ENCODE measurements at places on chromosomes 5 and 9. TPM values are rescaled to one million over a fixed set of nuclear protein-coding genes. Genes with fewer than 3 reads are reported as not detected.
A peak's percentile ranks its signal among the peaks of the same experiment; 100 is the strongest.

GRCh38 chr5:72108202-72109061, 1.2 kb downstream of the MAP1B start:
- peaks cover 11% of the 10 kb centered on the region for H3K36me3 ChIP-seq
- peaks cover 46% of the 10 kb centered on the region for H3K4me1 ChIP-seq
- peak overlapping the region; percentile 91 for H3K27ac ChIP-seq
- H3K4me3 ChIP-seq, result peak overlapping the region; percentile 96

DNA sequence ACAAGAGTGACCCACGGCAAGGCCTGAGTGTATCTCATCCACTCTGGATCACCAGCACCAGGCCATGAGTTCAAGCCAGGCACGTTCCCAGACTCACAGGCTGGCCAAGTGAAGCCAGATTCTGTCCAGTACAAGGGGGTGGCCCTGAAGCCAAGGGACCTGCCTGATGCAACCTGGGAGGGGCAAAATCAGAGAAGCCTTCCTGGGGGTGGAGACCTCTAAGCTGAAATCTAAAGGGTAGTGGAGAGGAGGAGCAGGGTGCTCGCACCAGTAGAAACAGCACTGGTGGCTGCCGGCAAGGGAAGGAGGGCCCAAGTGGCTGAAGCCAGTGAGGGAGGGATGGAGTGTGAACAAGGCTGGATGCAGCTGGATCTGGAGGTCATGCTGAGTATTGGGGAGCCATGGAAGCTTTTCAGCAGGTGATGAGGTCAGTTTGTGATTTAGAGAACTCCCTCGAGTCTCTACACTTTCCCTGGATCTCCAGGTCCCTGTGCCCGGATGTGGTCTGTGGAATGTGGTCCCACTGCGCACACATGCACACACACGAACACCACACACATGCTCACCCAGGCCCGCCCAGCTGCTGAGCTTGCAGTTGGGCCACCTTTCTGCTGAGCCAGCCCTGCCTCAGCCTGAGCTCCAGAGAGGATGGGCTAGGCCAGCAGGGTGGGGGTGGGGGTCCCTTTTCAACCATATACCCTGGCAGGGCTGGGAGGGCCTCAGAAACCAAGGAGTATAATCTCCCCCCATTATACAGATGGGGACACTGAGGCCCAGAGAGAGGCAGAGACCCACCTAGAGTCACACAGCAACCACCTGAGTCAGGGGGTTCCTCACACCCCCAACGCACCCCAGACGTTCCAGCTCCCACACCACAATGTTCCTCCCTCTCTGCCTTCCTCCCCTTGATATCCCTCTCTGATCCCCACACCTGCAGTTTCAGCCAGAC, 1.6 kb downstream of the PIP5KL1 start:
- no peak overlapping the region for H3K27ac ChIP-seq
- no peaks in the 10 kb centered on the region for H3K27me3 ChIP-seq
- H3K4me3 ChIP-seq, result no peak overlapping the region

DNA sequence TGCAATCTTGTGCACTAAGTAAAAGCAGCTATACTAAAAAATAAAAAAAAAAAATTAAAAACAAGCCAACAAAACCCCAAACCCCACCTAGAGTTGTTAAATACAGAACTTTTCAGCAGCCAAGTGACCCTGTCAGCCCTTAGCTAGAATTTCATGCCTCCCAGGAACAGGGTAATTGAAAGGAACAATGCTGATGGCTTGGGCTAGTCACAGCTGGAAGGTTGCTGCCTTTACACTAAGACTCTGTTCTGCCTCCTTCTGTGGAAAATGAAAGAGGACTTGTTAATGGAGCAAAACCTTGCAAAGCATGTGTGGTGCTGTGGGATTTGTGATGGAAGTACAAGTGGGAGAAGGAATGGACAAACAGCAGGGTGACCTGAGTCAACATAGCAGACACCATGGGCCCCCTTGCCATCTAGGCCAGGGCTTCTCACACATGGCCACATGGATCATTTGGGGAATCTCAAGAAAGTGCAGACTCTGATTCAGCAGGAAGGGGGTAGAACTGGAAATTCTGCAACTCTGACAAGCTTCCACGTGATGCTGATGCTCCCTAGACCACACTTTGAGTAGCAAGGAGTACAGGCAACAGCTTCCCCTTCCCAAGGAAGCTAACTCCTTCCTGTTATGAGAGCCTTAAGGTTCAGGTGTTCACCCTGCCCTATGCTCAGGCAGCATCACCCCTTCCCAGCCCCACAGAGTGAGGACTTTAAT, 14.9 kb upstream of the TMEM252 start:
- no peak for DNase-seq
- H3K4me1 ChIP-seq, result no peaks in the 10 kb centered on the region

DNA sequence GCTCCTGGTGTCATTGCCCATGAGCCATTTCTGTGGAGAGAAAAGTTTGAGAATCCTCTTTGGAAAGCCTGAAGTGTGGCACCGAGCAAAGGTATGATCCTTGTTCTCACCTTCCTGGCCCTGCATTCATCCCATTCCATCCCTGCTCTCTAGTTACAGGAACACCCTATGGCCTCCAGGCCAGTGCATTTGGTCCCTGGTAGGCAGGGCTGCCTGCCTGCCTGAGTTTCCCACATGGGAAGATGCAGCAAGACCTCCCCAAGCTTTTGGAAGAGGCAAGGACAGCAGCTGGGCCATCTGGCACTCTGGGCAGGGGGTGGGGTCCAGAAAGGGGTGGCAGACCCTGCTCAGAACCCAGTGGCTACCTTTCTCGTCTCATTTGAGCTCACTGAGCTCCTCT, 24.5 kb downstream of the IGIP start:
- peaks cover 10% of the 10 kb centered on the region for H3K4me1 ChIP-seq
- H3K27me3 ChIP-seq, result peaks cover 22% of the 10 kb centered on the region
- H3K27ac ChIP-seq, result no peak overlapping the region

GRCh38 chr5:150318613-150319483, 16.1 kb upstream of the ARSI start:
- no peak overlapping the region for H3K4me3 ChIP-seq
- no peaks in the 10 kb centered on the region for H3K36me3 ChIP-seq
- DNase-seq, result no peak
- no peaks in the 10 kb centered on the region for H3K27me3 ChIP-seq
- H3K4me1 ChIP-seq, result peaks cover 48% of the 10 kb centered on the region

DNA sequence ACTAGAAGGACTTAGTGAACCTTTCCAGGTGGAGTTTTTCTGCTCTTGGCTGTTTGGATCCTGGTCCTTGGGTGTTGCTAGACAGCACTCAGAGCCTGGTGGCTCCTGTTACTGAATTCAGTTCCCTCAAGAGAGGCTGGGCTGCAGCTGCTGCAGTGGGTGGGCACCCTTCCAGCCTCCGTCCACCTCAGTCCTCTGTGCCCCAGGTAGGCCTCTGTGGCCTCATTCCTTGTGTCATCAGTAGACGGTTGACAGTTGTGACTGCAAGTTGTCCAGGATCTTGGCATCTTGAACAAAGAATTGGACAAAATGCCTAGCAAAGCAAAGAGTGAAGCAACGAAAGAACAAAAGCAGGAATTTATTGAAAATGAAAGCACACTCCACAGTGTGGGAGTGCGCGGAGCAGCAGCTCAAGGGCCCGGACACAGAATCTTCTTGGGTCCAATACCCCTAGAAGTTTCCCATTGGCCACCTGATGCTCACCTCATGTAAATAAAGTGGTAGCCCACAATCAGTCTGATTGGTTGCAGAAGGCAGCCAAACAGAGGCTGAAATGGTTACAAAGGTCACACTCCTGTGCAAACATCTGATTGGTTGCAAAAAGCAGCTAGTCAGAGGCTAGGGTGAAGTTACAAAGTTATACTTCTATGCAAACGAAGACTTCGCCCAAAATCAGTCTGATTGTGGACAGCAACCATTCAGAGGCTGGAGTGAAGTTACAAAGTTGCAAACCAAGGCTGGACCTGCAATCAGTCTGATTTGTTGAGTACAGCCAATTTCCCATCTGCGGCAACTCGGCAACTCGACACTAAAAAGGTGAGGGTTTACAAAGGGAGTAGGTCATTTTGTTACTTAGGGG, 40.1 kb downstream of the F2R start:
- no peaks in the 10 kb centered on the region for H3K36me3 ChIP-seq
- no peak for DNase-seq
- no peaks in the 10 kb centered on the region for H3K27me3 ChIP-seq
- peaks cover 1% of the 10 kb centered on the region for H3K4me1 ChIP-seq
- no peak overlapping the region for H3K4me3 ChIP-seq

GRCh38 chr5:65946198-65946745, 19.9 kb downstream of the ERBIN start:
- no peak overlapping the region for H3K4me3 ChIP-seq
- no peaks in the 10 kb centered on the region for H3K27me3 ChIP-seq
- no peak for DNase-seq
- peaks cover 8% of the 10 kb centered on the region for H3K36me3 ChIP-seq
- no peak overlapping the region for H3K27ac ChIP-seq
- peaks cover 17% of the 10 kb centered on the region for H3K4me1 ChIP-seq

DNA sequence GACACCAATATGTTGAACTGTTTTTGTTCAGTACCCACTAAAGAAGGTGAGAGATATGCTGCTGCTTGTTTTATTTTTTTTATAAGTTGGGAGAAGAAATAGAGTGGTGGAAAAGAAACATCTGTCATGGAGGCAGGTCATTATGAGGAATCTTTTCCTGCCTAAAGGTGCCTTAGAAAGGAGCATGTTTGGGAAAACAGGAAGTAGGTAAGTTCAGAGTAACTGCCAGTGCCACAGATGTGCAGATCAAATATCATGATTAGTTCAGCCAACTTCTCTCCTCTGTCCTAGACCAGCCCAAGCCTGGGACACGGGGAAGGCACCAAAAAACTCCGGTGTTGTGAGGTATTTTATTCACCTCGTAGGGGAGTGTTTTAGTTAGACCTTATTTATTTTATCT, 144.2 kb downstream of the MAN2A1 start:
- peaks cover 41% of the 10 kb centered on the region for H3K4me1 ChIP-seq
- H3K36me3 ChIP-seq, result peaks cover 55% of the 10 kb centered on the region
- H3K27me3 ChIP-seq, result no peaks in the 10 kb centered on the region

- no peaks in the 10 kb centered on the region for H3K4me1 ChIP-seq
- DNase-seq, result no peak
- H3K27me3 ChIP-seq, result no peaks in the 10 kb centered on the region
Measured at GRCh38 chr5:179115307-179115706, 55.1 kb downstream of the ZNF354C start.

DNA sequence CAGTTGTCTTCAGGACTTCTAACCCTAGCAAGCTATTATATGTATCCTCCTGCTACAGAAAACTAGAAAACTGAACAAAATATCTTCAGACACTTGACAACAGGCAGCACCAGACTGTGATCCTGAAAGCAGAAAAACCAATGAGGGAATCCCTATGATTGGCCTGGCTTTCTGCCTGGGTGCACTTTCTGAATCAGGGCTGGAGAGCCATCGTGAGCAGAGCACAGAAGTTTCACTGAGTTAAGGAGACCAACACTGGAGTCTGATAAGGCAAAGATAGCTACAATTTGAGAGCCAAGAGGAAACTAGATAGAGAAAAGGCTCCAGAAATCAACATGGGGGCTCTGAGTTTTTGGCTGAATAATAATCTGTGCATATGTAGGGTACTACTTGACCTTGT, 106.5 kb downstream of the FANCC start:
- peaks cover 12% of the 10 kb centered on the region for H3K4me1 ChIP-seq
- no peaks in the 10 kb centered on the region for H3K27me3 ChIP-seq
- DNase-seq, result no peak
- H3K4me3 ChIP-seq, result no peak overlapping the region
- no peaks in the 10 kb centered on the region for H3K36me3 ChIP-seq
- H3K27ac ChIP-seq, result no peak overlapping the region

DNA sequence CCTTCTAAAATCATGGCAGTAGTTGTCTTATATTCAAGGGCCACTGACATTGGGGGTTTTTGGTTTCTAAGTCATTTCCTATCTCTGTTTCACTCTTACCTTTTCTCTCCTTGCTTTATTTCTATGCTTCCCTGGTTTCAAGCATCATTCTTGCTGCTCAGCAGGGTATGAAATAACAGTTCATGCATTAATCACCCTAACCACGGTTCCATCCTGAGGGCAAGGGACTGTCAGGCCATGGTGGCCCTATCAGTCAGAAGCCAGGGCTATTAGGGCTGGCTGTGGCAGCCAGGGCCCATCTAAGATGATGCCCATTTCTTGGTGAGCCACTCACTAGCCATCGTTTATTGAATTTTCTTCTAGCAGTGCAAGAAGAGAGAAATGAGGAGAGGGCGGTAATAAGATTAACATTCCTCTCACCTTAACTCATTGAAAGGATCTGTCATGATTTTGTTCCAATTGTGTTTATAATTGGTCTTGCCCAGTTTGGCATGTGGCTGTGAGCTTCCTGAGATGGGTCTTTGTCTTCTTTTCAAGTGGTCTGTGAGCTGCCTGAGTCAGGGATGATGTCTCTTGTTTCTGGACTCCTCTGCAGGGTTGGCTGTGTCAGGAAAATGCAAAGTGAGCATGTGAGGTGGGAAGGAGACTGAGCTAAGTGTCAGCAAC, 45.2 kb downstream of the CYSTM1 start:
- H3K4me3 ChIP-seq, result no peak overlapping the region
- H3K4me1 ChIP-seq, result peaks cover 15% of the 10 kb centered on the region
- no peak overlapping the region for H3K27ac ChIP-seq
- no peak for DNase-seq

- no peaks in the 10 kb centered on the region for H3K36me3 ChIP-seq
- H3K27ac ChIP-seq, result peak overlapping the region; percentile 62
- no peak for DNase-seq
Measured at GRCh38 chr5:14263699-14264098, 120.6 kb downstream of the TRIO start.

DNA sequence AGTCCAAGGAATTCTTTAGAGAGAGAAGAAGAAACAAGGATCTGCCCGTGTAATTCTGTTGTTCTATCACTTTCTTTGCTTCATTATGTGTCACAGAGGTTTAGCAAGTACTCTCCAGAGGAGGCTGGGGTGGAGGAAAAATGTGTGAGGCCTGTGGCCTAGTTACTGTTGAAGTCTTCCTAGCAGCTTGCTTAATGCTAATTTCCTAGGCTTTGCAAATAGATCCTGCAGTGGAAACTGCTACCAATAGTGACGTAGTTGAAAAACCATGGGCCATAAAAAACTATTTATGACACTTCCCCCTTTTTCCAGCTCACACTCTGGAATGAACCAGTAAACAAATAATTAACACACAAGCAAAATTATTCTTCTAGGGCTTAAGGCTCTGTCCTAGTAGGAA, 27.0 kb upstream of the C9orf72 start:
- no peak overlapping the region for H3K27ac ChIP-seq
- no peaks in the 10 kb centered on the region for H3K4me1 ChIP-seq
- peaks cover 27% of the 10 kb centered on the region for H3K27me3 ChIP-seq
- H3K4me3 ChIP-seq, result no peak overlapping the region
- no peaks in the 10 kb centered on the region for H3K36me3 ChIP-seq

GRCh38 chr9:131868766-131869165, 128.9 kb upstream of the RAPGEF1 start:
- no peaks in the 10 kb centered on the region for H3K27me3 ChIP-seq
- DNase-seq, result no peak
- no peak overlapping the region for H3K27ac ChIP-seq
- no peaks in the 10 kb centered on the region for H3K4me1 ChIP-seq
- H3K36me3 ChIP-seq, result peaks cover 9% of the 10 kb centered on the region

DNA sequence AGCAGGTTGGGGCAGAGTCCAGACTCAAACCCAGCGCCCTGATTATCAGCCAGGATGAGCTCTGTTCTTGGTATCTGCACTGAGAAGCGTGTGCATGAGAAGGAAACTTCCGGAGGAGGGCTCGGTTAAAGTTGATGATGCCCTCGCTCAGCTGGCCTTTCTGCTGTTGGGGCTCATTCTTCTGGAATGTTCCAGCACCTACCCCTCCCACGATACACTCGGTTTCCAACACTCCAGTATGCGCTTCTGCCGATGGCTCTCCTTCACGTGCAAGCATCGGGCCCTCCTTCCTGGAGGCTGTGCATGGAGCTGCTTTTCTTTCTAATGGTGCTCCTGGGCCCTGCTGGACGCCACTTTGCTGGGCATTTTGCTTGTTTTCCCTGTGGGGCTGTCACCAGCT, 134.0 kb downstream of the RXRA start:
- no peaks in the 10 kb centered on the region for H3K27me3 ChIP-seq
- peaks cover 43% of the 10 kb centered on the region for H3K4me1 ChIP-seq
- no peak overlapping the region for H3K27ac ChIP-seq
- H3K4me3 ChIP-seq, result no peak overlapping the region

Gene COL15A1
- 0.81 TPM for total RNA-seq

Gene MYOT
- not detected for total RNA-seq

Gene OTULINL
- 1.3 TPM for total RNA-seq

Gene PCDHA12
- 9.1 TPM for total RNA-seq
